DMS53 (cell line): ENCODE measurements at places on chromosomes 2 and 18.

GRCh38 chr2:195490319-195490718, 166.7 kb upstream of the SLC39A10 start:
- no peak for DNase-seq

- DNase-seq, result no peak
These were observed 2.8 kb downstream of the COL6A3 start for GRCh38 chr2:237411092-237411601.

DNA sequence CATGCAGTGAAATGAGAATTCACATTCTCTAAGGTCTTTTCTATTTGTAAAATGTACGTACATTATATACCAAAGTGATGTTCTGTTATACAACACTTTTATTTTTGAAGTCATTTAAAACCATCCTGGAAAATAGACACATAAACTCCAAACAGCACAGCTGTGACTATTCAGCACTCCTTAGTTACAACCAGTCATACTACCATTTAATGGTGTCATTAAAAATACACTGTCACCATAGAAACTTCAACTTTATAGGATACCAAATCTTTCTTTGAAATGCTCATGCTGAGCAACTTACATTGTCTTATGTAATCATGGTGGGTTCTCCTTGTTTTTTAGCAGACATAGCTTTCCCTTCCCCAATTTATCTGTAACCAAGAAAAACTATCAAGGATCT, 85.3 kb downstream of the METTL4 start:
- peak; percentile 68 for DNase-seq

DNA sequence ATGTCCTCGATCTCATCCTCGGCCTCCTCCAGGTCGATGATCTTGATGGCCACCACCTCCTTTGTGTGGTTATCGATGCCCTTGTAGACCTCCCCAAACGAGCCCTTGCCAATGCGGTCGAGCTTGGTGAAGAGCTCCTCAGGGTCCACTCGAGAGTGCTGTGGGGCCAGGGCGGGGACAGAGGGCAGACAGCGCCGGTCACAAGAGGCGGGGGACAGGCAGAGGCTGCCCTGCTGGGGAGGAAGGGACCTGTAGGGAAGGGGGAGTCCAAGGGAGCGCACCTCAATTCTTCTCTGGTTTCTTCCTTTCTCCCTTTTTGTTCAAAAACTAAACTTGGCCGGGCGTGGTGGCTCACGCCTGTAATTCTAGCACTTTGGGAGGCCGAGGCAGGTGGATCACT, 6.8 kb downstream of the STK25 start:
- DNase-seq, result no peak

GRCh38 chr2:38948995-38949394, 59.3 kb downstream of the ARHGEF33 start:
- DNase-seq, result no peak
